Stimulated activated CD4-positive, alpha-beta T cell treated with anti-CD3 and anti-CD28 coated beads, Interleukin-15, amount 100 ng/mL, for 1 hour (primary cell): ENCODE measurements at places on chromosomes 16 and 17.

DNA sequence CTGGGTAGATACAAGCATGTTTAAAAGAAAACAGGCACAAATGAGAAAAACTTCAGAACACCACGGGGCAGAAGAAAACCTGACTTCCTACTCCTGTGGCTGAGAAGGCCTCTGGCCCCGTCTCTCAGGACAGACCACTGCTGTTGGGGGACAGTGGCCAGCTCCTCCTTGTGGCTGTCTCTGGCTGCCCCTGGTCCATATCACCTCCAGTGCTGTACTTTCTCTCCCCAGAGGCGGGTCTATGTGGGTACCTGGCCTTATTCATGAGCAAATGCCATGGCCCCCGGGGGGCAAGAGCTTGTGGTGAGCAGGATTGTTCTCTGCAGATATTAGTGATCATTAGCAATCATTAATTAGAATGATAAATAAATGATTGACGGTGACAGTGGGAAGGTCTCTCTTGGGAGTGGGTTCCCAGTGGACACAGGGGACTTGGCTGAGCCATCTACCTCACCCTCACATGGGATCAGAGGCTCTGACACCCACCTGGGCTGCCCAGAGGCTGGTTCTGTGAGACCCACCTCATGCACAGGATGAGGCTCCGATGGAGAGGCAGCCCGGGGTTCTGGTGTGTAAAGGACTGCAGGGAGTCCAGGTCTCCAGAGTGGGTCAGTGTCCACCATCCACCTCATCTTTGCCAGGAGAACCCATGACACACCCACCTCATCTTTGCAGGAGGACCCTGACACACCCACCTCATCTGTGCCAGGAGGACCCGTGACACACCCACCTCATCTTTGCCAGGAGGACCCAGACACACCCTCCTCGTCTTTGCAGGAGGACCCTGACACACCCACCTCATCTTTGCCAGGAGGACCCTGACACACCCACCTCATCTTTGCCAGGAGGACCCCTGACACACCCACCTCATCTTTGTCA lies 30.6 kb upstream of the CBFA2T3 start:
- no peak for DNase-seq

DNA sequence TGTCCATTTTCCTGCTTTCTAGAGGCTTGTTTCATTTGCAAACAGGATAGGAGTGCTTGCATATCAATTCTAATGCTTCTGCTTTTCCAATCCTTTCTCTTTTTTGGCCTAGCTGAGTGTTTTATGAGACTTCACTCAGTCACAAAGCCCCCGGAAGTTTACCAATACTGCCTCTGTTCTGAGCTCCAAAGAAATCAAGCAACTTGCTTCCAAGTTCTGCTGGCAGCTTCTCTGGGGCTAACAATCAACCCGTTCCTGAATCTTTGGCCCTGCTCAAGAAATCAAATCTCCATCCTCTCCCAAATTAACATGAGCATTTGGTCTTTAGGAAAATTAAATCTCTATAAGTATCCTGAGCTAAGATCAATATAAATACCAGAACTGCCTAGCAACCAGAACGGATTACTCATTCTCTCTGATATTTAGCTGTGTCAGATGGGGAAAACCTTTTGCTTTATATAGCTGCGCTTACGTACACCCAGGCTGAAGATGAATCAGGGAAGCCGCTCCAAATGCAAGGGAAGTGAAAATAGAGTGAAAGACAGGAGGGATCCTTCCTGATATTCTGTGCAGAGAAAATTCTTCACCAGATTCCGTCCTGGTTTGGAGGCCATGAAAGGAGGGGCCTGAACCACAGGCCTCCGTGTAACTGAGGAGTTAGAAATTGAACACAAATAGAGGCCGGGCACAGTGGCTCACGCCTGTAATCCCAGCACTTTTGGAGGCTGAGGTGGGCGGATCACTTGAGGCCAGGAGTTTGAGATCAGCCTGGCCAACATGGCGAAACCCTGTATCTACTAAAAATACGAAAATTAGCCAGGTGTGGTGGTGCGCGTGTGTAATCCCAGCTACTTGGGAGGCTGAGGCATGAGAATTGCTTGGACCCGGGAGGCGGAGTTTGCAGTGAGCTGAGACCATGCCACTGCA lies 23.3 kb upstream of the GRB2 start:
- DNase-seq: no peak

- no peak for DNase-seq
Measured at GRCh38 chr17:46888727-46889126, 34.2 kb upstream of the GOSR2 start.

- DNase-seq: no peak
Measured at GRCh38 chr17:47907932-47908562, 12.0 kb downstream of the SP2 start.

DNA sequence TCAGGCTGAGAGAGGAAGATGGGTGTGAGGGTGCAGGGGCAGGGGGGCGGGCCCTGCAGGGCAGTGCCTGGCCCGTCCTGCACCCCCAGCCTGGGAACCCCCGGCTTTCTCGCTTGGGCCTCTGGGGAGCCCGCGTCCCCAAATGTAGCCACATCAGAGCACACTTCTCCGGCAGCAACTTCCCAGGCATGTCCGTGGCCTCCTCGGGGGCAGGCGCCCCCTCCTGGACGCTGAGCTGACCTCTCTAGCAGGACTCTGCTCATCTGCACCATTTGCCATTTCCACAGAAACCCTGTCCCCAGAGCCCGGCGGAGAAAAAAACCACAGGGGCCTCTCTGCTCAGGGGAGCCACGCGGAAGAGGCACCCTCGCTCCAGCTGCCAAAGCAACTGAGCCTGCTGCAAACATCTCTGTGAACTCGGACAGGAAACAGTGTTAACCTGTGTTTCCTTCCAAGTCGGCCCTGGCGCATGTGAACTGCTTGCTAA lies 63.4 kb downstream of the KLHDC4 start:
- no peak for DNase-seq

- DNase-seq: no peak
Measured at GRCh38 chr16:26070302-26071100, 378.7 kb downstream of the HS3ST4 start.

GRCh38 chr16:20976576-20976975 lies 76.0 kb downstream of the LYRM1 start:
- DNase-seq: no peak

GRCh38 chr17:40532520-40533253 lies 31.3 kb upstream of the TNS4 start:
- DNase-seq: no peak

GRCh38 chr17:8393470-8394231 lies 4.0 kb downstream of the RNF222 start:
- no peak for DNase-seq

DNA sequence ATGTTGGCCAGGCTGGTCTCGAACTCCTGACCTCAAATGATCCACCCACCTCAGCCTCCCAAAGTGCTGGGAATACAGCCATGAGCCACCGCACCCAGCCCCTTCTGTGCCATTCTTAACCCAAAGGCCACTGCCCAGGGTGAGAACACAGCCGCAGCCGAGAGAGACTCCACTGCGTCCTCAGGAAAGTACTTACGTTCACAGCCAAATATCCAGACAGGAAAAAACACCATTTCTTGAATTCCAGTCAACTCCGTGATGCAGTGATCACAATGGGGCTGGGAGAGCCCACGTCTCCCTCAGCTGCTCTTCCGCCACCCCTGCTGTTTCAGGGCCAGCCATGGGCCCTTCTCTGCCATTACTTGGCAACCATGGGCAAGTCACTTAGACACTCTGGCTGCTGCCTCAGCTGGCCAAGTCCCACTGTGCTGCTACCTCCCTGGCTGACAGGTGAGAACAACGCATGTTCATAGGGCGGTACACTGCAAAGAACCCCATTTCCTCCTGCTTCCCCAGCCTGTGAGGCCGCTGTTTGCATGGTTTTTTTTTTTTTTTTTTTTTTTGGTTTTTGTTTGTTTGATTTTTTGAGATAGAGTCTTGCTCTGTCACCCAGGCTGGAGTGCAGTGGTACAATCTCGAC lies 4.3 kb downstream of the CDIP1 start:
- DNase-seq: no peak

DNA sequence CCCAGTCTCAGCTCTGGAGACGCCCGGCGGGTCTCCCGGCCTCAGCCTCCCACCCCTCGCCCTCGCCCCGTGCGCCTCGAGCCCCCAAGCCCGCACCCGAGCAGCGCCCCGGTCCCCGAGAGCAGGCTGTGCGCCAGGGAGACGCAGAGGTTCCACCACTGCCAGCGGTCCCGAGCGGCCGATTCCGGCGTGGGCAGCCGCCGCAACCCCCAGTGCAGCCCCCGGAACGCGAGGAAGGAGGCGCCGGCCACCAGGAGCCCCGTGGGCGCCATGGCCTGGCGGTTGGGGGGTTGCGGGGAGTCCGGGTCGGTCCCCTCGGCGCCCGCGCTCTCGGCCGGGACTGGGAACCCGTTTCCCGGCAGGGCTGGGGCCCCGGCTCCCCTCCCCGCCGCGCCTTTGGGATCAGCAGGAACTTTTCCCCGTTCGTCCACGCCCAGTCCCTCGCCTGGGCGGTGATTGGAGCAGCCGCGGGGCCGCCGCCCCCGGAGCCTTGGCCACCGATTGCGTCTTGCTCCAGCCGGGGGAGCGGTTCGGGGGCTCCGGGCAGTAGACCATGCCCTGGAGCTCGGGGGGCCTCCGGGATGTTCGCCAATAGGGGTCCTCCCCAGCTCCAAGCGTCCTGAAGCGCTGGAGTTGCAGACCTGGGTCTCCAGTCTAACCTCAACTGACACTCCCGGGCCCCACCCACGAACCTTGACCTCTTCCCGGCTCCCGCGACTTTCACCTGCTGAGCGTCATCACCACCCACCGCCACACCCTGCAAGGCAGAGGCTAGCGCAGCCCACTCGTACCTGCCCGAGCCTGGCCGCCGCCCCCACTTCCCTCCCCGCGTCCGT lies at the start of gene TLCD2:
Gene TLCD2 (minus strand): TSS at position 407 of the 836 bp plus-strand sequence. CDS start 135 bp downstream, at position 272.
- no peak for DNase-seq

- no peak for DNase-seq
Measured at GRCh38 chr17:80660527-80661198, 116.0 kb downstream of the RPTOR start.

- no peak for DNase-seq
Measured at GRCh38 chr17:6536566-6537065, 19.7 kb downstream of the PITPNM3 start.

DNA sequence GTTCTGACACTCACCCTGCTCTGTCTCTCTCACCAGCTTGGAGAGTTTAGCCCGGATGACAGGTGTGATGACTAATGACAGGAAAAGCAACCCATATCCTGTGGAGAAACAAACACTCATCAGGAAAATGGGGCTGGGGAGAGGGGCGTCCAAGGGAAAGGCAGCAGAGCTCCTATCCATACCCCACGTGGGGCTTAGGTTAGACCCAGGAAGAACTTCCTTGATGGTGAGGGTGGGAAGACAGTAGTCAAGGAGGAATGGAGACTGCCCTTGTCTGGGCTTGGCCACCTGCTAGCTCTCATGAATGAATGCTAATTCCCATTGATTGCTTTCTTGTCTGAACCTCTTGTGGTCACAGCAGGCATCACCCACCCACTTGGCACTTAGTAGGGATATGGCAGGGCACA lies 3.8 kb downstream of the SLC46A1 start:
- DNase-seq: no peak

DNA sequence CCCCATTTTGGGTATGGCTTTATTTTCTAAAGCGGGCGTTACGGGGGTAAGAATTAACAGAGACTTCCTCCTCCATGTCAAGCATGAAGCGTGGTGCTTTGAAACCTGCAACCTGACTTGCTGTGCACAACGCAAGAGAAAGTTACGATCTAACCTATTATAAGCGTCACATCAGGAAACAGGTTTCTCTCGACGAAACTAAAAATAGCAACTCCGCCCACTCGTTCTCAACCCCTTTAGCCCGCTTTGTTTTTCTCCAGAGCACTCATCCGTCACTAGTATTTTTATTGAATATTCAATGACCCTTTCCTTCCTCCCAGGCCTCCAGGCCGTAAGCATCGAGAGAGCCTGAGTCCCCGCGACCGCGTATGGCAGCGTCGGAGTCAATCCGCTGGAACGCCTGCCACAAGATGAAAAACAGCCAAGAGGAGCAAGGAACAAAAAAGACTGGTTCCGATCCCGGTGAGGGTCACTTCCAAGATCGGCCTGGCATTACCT lies 555 bp downstream of the NUP88 start:
- DNase-seq: peak; percentile 11

DNA sequence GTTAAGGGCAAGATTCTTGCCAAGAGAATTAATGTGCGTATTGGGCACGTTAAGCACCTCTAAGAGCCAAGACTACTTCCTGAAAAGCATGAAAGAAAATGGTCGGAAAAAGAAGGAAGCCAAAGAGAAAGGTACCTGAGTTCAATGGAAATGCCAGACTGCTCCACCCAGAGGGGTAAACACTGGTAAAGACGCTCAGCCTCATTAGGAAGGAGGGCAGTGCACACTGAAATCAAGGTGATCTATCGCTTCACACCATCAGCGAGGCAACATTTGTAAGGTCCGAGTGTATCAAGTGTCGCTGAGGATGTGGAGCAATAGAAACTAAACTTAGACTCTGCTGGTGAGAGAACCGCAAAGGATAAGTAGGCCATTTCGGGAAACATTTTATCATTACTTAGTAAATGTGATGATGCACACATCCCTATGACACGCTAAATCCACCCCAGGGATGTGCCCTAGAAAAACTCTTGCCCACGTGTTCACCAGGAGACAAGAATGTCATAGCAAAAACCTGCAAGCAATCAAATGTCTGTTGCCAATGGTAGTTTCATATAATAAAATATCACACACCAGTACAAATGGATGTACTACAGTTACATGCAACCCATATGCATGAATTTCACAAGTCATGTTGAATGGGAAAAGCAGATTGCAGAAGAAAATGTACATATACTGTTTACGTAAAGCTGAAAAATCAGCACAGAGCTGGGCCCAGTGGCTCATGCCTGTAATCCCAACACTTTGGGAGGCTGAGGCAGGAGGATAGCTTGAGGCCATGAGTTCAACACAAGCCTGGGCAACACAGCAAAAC lies 23.6 kb downstream of the CNTROB start:
- no peak for DNase-seq

DNA sequence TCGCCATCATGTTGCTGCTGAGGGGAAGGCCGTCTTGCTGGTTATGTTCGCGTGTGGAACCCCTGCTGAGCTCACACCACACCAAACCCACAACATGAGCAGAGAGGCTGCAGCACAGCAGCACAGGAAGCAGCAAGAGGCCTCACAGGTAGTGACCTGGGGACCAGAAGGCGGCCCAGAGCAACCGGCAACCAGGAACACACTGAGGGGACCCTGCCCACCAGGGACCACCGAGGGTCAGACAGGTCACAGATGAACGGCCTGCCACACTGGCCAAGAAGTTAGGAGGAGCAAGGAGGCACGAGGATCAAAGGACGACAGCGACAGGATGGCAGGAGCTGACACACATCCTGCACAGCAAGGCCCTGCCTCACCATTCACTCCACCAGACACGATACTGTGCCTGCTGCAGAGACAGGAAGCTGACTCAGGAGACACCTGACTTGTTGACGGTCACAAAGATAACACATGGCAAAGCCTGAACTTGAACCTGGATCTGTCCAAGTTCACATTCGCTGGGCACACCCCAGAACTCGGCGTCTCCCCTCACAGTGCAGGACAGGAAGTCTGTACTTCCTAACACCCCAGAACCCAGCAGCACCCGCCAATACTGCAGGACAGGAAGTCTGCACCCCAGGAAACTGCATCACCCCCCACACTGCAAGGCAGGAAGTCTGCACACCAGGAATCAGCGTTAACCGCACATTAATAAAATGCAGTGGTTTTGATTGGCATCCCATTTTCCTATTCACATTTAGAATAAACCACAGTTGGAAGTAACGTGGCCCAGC lies 98.5 kb downstream of the ZNF778 start:
- DNase-seq: peak; percentile 38

- DNase-seq: peak; percentile 63
Measured at GRCh38 chr17:40340880-40341807, 23.4 kb downstream of the GJD3 start.

GRCh38 chr17:49223517-49224197 lies 6.9 kb downstream of the PHOSPHO1 start:
- DNase-seq: no peak
